ENCODE measurements at places on chromosomes 5 and 9. TPM values are rescaled to one million over a fixed set of nuclear protein-coding genes. Genes with fewer than 3 reads are reported as not detected.

Gene CRB2
- total RNA-seq: 0.10 TPM

Gene BARHL1
- total RNA-seq: not detected

Gene CLIC3
- total RNA-seq: not detected

Gene ERCC6L2
- 34.5 TPM for total RNA-seq

Gene TMEM203
- total RNA-seq: 37.9 TPM

Gene ARAP3
- 4.1 TPM for total RNA-seq

Gene RRAGA
- 56.0 TPM for total RNA-seq

DNA sequence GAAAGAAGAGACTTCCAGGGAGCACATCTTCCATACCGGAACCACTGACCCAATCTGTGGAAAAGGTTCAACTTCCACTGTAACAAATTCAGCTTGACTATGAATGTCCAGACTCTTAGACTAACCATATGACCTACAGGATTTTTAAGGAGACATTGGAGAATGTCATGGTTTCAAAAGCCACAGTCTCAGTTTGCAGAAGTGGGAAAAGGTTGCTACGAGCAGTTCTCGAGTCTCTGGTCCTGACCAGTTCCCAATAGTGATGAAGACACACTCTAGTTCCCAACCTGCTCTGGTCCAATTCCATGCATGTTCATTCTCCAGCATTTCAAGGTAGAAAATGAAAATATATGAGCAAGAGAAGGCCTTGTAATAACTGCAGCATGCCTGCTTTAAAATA lies 158.0 kb downstream of the MAPKAP1 start:
- H3K4me3 ChIP-seq: no peak overlapping the region
- no peak overlapping the region for H3K27ac ChIP-seq
- no peaks in the 10 kb centered on the region for H3K4me1 ChIP-seq
- no peaks in the 10 kb centered on the region for H3K27me3 ChIP-seq

DNA sequence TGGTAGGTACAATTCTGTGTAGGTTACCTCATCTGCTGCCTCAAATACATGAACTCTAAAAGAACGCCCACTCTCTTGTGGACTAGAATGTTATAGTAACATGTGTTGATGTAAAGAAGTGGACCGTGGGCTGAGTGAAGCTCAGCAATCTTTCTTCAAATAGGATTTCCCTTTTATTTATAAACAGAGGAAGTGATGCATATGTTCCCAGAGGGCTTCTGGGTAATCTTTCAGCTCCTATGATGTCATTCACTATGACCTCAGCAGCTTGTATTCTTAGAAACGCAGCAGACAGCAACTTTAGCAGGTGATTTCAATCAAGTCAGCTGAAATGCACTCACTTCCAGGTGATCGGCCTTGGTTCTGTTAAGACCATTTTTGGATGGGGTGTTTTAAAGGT lies 14.4 kb downstream of the F2RL2 start:
- peaks cover 12% of the 10 kb centered on the region for H3K36me3 ChIP-seq
- H3K27me3 ChIP-seq: no peaks in the 10 kb centered on the region
- no peak overlapping the region for H3K4me3 ChIP-seq
- DNase-seq: no peak
- peaks cover 17% of the 10 kb centered on the region for H3K4me1 ChIP-seq

GRCh38 chr9:79684711-79685575 lies 113.2 kb downstream of the TLE4 start:
- H3K4me1 ChIP-seq: peaks cover 38% of the 10 kb centered on the region
- H3K27me3 ChIP-seq: no peaks in the 10 kb centered on the region
- H3K27ac ChIP-seq: no peak overlapping the region
- DNase-seq: no peak
- H3K4me3 ChIP-seq: no peak overlapping the region

DNA sequence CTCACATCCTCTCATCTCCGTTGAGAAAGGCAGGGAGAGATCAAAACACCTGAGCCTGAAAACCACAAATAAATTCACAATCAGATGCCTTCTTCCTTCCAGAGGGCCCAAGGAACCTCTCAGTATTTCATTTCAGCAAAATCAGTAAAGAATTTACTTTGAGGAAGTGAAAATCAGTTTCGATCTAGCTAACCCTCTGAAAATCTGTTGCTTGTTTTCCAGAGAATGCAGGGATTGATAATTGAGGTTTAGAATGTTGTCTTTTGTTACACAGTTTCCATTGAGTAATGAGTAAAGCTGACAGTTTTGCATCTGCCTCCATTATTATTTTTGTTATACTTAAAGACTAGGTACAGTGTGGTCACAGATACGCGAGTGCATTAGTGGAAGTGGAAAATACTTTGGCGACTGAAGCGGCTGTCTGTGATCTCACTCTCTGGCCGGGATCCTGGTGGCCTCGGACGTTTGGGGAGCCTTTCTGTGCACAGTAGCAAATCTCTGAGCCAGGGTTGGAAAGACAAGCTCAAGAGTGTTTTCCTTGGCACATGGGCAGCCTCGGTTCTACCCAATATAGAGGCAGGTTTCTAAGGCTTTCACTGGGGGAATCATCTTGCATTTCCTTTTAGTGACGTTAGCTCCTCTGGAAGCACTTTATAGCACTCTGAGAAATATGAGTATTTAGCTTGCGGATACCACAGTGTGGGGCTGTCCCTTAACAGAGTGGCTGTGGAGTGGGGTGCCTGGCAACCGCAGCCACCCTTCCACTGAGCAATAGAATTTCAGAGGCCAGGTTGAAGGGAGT lies 32.2 kb upstream of the ANGPTL2 start:
- no peaks in the 10 kb centered on the region for H3K36me3 ChIP-seq
- H3K27ac ChIP-seq: no peak overlapping the region
- peaks cover 6% of the 10 kb centered on the region for H3K4me1 ChIP-seq
- DNase-seq: no peak

- peaks cover 67% of the 10 kb centered on the region for H3K4me1 ChIP-seq
- peak overlapping the region; percentile 33 for H3K4me3 ChIP-seq
- DNase-seq: no peak
Observed at GRCh38 chr9:129987047-129987446, 55.9 kb downstream of the FNBP1 start.

DNA sequence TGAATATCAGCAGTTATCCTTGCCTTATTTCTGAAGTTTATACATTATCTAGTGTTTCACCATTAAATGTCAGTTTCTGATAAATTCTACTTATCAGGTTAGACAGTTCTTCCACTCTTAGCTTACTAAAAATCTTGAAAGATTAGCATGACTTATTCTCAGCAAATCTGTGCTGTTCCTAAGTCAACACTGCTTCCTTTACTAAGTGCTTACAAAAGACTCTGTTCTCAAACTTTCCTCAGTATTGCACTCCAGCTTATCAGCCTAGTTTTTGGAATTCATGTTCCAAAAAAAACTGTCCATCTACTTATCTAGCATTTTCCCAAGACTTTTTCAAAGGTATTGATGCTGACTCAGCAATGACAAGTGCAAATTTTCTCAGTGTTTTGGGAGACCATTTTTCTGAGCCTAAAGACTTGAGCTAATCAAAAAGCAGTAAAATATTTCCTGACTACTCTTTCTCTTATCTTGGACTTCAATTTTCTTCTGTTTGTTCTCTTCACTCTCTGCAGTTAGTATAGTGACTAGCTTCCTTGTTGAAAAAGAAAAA lies 61.1 kb upstream of the FRRS1L start:
- H3K4me1 ChIP-seq: no peaks in the 10 kb centered on the region
- peaks cover 16% of the 10 kb centered on the region for H3K27me3 ChIP-seq
- no peak for DNase-seq
- H3K27ac ChIP-seq: no peak overlapping the region

DNA sequence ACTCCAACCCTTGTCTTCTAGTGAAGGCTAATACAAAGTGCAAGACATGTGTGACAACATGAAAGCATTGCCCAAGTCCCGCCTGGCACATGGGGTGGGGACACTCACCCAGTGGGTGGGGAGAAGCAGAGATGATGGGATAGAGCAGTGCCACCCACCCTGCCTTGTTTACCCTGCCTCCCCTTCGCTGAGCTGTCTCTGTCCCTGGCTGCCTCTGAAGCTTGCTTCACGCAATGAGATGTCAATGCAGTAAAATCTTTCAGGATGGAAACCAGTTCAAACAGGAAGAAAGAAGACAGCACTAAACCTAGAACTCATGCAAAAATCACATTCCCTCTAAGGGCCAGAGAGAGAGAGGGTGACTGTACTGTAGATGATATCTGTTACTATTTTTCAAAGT lies 148.0 kb downstream of the INSYN2B start:
- peaks cover 22% of the 10 kb centered on the region for H3K4me1 ChIP-seq
- no peak overlapping the region for H3K4me3 ChIP-seq
- no peak for DNase-seq
- peaks cover 19% of the 10 kb centered on the region for H3K36me3 ChIP-seq
- H3K27ac ChIP-seq: no peak overlapping the region

DNA sequence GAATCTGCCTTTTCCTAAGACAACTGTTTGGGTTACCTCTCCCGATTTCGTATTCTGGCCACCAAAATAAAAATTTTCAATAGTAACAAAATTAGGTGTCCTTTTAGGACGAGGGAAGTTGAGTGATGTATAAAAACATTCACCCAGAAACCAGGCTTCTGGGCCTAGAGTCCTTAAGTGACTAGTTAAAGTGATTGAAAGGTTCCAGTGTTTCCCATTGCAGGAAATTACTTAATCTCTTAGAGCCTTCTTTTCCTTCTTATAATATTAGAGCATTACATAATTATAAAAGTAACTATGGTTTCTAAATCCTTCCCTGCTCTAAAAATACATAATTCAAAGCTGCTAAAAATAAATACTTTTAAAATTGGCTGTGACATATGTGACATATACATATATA lies 7.3 kb downstream of the MCIDAS start:
- H3K27me3 ChIP-seq: peaks cover 70% of the 10 kb centered on the region
- H3K36me3 ChIP-seq: no peaks in the 10 kb centered on the region
- DNase-seq: no peak
- H3K4me3 ChIP-seq: no peak overlapping the region
- no peak overlapping the region for H3K27ac ChIP-seq
- peaks cover 23% of the 10 kb centered on the region for H3K4me1 ChIP-seq

GRCh38 chr9:73149371-73150067 lies 2.1 kb upstream of the ANXA1 start:
- peaks cover 71% of the 10 kb centered on the region for H3K4me1 ChIP-seq
- H3K27me3 ChIP-seq: no peaks in the 10 kb centered on the region
- H3K27ac ChIP-seq: peak overlapping the region; percentile 94
- H3K36me3 ChIP-seq: peaks cover under 1% of the 10 kb centered on the region
- peak overlapping the region; percentile 59 for H3K4me3 ChIP-seq
- DNase-seq: no peak

GRCh38 chr5:127444171-127444570 lies 73.3 kb upstream of the PRRC1 start:
- no peak overlapping the region for H3K4me3 ChIP-seq
- no peaks in the 10 kb centered on the region for H3K36me3 ChIP-seq
- H3K27ac ChIP-seq: no peak overlapping the region
- no peaks in the 10 kb centered on the region for H3K4me1 ChIP-seq
- H3K27me3 ChIP-seq: peaks cover 15% of the 10 kb centered on the region
- DNase-seq: no peak

DNA sequence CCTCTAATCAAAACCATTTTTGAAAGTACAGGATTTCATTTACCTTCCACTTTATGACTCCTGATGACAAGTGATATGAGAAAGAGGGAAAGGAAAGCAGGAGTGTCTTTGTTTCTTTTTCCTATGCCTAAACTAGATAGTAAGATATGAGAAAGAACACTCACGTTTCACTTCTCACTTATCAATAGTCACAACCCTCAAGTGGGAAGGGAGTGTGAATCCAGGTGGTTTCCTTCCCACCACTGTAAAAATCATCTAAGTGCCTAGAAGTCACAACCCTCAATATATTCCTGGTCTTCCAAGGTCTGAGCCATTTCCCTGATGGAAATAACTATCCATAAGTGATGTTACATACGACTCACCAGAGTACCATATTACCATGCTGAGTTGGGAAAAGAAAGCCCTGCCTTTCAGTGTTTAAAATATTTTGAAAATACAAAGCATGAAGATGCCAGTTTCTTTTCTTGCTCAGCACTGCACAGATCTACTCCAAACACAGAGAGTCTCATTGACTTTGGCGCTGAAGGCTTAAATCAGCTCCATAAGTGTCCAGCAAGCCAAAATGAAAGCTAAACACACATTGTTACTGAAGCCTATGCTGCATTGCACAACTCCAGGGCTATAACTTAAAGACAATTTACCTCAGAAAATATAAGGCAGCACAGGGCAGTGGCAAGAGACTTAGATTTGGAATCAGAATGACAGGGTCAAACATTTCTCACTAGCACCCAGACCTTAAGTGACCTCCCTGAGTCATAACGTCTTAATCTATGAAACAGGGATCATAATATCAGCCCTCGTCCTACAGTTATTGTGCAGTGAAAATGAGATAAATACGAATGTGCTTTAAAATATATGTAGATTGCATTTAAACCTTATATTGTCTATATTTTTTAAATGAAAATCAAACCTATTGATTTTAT lies 301.2 kb downstream of the KIAA0825 start:
- H3K4me1 ChIP-seq: peaks cover 6% of the 10 kb centered on the region
- no peaks in the 10 kb centered on the region for H3K36me3 ChIP-seq
- no peak overlapping the region for H3K4me3 ChIP-seq
- DNase-seq: no peak
- no peaks in the 10 kb centered on the region for H3K27me3 ChIP-seq

Data from activated naive CD8-positive, alpha-beta T cell treated with anti-CD3 and anti-CD28 coated beads for 36 hours (primary cell).